ENCODE measurements at places on chromosomes 7 and 10. TPM values are rescaled to one million over a fixed set of nuclear protein-coding genes. Genes with fewer than 3 reads are reported as not detected.

- DNase-seq = peak; percentile 81
Measured at GRCh38 chr10:683448-684071, 5.9 kb downstream of the DIP2C start.

DNA sequence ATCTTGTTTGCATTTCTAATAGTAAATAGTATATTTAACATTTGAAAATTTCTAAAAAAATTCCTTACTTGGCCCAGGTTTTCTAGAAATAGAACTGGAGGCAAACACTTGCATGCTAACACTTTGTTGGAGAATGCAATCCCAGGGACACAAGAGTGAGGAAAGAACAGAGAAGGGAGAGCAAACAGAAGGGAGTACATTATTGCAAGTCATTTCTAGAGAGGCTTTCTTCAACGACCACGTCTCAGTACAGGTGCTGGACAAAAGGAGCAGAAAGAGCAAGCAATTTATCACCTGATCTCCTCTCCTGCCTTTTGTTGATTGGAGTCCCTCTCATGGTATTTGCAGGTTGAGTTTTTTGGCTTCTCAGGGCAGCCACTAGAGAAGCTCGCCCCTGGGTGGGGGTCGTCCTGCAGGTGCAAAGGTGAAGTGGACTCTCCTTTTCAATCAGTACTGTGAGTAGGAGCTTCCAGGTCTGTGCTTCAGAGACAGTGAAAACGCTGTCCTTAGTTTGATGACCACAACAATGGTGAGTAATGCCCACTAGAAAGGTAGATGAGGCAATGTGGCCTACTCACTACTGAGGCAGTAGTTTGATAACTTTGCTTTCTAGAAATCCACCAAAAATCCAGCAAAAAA is 5.2 kb downstream of the CPED1 start:
- no peak for DNase-seq

DNA sequence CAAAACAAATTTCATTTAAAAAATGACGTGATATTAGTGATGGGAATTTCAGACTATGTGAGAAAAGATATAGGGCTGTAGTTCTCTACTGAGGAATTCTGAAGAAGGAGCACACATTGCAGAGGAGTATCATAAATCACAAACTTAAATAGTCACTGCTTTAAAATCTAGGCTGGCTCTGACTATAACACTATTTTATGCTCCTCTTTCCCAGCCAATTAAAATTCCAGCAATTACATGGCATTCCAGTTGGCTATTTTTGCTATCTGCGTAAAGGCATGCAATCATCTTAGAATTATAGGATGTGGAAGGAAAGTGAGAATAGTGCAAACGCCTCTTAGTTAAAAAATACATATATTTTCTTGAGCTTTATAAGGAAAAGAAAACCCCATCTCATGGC is 123.1 kb downstream of the GNAI1 start:
- no peak for DNase-seq

TUBB8 gene
- not detected for total RNA-seq
